ENCODE measurements at places on chromosomes 2 and 18.
A peak's percentile ranks its signal among the peaks of the same experiment; 100 is the strongest.

DNA sequence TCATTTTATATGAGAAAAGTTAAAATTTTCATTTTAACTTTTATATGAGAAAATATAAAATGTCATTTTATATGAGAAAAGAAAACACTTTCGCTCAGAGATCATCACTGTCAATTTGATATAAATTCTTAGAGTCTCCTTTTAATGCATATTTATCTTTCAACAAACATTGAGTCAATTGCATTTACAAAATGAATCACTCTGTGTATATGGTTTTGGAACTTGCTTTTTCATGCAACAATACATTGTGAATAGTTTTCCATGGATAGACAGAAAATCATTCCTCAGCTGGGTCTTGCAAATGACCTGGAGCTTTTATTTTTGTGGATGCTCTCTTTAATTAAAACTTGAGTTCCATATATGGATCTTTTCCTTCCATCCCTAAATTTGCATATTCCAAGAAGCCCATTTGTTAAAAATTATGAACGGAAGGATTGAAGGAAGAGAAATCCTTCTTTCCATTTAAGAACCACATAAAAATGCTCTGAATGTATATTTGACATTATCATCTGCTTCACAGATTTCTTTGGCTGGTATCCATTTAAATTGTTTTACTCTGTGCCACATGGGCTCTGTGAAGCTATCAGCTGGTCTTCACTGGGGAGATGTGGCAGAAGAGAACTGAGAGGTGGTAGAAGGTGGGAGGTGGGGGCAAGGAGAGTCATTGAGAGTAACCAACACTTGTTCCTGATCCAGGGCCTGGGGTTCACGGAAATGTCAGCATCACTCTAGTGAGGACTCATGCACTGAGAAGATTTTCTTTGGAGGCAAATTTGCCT, 104.1 kb downstream of the QPCT start:
- no peak for DNase-seq

DNA sequence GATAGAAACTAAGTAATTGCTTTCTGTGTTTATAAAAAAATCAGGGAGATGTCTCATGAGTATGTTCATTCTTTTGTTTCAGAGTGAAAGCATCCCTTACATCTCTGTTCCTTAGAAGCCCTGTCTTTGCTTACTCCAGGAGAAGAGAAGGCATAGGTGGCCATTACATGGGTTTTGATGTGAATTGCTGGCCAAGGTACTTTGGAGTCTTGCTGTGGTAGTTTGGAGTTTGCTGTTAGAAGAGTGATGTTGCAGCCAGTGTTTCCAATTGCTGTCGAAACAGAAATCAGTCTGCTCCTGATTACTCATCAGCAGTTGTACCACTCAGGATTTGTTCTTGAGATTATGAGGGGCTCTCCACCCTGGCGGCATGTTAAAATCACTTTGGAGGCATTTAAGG, 97.8 kb upstream of the KLHL14 start:
- no peak for DNase-seq

DNA sequence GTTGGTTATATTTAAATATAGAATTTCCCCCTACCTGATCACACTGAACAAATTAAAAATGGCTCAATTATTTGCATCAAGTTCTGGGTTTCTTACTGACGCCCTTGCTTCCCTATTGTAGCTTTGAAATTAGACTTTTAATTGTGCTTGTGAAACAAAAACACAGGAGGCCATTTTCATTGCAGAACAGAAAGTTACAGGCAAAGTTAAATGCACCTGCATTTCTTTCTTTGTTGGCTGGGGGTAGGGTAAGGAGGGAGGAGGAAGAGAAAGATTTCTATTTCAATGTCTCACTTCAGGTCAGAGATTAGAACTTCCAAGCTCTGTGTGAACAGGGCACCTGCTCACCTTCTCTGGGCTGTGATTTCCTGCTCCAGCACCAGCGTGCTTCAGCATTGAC, 199.6 kb downstream of the BCL11A start:
- no peak for DNase-seq

DNA sequence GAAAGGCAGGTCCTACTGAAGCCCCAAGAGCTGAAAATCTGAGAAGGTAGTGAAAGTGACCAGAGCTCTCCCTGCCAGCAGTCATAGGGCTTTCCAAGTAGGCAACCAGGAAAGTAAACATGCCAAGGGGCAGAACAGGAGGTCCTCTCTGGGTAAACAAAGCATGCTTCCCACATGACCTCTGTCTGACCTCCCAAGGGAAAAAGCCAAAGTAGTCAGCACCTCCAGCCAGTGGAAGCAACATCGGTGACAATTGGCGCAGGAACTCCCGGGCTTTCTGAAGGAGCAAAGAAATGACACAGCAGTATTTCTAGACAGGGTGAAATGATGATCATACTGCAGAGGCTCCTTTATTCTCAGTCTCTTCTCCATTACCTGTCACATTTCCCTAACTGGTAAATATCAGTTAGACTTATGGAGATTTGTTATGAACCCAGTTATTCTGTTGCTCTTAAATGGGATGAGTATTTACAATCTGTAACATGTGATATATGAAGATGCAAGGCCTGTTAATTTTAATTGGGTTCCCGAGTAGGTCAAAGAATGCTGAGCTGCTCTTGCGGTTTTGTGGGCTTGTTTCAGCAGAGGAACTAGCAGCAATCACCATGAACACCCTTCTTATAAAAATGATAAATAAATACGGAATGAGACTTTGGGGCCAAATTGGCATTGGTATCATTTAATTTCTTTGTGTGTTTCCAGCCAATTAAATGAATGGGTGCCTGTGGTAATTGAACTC, 321.0 kb downstream of the RND3 start:
- DNase-seq = peak; percentile 58

All from Ammon's horn (tissue), 1 donor.